Stromal cell of bone marrow (primary cell): ENCODE measurements at places on chromosomes 12 and 14.

GRCh38 chr12:46983959-46984841 lies 95.2 kb upstream of the PCED1B start:
- peak; percentile 21 for DNase-seq

GRCh38 chr14:96320605-96321004 lies 42.5 kb downstream of the ATG2B start:
- DNase-seq: no peak

DNA sequence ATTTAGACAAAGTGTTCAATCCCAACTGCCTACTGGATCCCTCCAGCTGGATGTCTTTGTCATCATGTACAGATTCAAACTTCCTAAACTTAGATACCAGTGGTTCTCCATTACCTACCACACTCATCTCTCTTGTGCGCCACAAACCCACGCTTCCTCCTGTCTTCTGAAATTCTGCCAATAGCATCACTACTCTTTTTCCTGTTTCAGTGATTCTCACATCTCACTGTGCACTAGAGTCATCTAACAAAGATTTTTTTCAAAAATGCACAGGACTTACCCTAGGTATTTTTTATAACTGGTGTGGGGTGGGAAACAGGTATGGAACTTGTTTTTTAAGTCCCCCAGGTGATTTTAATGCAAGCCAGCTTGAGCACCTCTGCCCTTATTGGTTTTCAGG lies 5.9 kb downstream of the PSMB5 start:
- no peak for DNase-seq

DNA sequence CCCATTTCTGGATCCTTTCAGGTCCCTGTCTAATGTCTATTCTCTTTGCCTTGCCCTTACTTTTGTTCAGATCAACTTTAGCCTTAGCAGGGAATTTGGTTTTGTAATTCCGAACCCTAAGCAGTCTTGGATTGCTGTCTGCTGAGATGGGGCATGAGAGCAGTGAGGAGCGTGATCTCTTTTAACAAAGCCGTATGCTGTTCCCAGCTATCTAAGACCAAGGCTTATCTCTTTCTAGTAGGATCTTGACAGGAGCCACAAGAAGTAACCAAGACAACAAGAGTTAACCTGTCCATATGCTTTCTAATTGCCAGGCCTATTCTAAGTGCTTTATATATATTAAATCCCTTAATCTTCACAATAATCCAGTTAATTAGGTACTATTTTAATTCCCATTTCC lies 4.5 kb upstream of the DHRS7 start:
- DNase-seq: no peak

DNA sequence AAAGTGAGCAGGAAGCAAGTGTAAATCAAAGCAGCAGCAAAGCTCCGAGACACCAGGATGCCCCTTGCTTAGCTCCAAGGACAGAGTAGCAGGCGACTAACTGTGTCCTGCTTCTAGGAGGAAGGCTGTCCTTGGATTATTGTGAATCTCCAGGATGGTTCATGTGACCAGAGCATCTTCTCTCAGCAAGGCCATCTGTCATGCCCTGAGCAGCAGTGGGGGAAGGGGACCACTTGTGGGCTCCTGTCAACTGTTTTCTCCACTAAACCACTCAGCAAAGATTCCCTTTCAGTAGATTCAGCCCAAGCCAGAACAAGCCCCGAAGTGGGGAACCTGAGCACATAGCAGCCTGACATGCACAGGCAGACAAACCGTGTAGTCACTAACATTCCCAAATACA lies 19.4 kb downstream of the MAP3K9 start:
- no peak for DNase-seq

DNA sequence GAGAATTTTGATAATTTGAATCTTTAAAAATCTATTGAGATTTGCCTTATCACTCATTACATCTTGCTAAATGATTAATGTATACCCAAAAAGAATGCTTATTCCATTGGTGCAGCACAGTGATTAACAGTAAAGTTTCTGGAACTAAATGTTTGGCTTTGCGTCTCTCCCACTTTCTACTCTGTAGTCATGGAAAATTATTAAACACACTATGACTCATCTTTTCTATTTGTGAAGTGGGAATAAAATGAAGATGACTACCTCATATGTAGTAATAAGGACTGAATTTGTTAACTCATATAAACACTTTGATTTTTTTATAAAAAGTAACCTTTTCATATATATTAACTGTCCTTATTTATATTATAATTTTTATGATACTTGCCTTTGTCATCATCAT lies 118.1 kb downstream of the RERGL start:
- peak; percentile 8 for DNase-seq

DNA sequence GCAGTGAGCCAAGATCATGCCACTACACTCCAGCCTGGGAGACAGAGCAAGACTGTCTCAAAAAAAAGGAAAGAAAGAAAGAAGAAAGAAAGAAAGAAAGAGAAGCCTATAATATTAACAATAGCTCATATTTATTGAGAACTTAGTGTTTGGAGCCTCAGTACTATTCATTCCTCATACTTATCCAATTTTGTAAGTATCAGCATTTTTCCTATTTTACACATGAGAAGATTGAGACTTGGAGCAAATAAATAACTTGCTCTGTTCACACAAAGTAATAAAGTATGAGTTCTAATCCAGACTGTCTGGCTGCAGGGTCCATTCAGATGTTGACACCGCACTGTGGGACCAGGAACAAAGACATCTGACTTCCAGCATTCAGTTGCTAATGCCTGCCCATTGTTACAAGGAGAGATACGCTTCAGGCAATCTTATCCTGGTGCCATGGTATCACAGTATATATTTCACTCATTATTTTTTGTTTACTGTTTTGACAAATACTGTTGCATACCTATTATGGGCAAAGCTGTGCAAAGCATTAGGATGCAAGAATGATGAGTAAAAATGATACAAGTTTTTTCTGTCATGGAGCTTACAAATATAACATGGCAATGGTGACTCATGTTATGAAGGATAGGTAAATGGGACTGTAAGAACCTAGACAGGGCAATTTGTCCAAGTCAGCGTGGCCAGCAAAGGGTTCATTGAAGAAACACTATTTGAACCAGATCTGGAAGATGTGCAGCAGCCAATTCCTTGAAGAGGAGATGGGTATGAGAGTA lies 21.4 kb upstream of the TMTC2 start:
- DNase-seq: no peak

- no peak for DNase-seq
These were observed 13.4 kb downstream of the CDK17 start for GRCh38 chr12:96386794-96387193.

- no peak for DNase-seq
These were observed 5.5 kb downstream of the PABPN1 start for GRCh38 chr14:23326491-23327332.

DNA sequence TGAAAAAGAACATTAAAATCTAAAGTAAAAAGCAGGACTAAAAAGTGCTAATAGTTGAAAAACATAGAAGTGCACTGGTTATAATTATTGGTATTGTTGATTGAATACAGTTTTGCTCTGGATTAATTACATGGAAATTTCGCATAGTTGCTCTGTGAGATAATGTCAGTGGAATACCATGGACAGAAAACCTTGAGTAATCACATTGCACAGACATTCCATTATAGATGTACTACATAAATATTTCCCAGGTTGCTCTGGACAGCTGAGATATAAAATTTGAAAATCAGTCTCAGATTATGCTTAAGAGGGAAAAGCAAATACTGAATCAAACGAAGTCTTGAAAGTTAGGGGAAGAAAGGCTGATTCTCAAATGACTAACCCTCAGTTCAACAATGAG lies 439.3 kb upstream of the FLRT2 start:
- DNase-seq: no peak

DNA sequence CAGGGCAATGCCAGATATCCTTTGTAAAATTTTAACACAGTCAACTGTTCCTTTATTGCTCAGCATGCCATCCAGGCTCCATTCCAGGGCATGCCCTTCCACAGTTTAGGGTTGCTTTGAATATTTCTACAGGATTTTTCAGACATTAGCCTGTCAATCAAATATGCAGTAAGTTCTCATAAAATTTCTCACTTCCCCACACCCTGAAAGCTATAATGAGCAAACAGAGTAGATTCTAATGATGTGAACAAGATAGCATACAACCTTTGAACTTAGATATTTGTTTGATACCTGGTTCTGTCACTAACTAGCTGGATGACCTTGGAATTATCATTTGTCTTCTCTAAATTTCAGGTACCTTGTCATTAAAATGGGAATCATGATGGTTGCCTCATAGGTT lies 251.2 kb downstream of the SYT1 start:
- no peak for DNase-seq

DNA sequence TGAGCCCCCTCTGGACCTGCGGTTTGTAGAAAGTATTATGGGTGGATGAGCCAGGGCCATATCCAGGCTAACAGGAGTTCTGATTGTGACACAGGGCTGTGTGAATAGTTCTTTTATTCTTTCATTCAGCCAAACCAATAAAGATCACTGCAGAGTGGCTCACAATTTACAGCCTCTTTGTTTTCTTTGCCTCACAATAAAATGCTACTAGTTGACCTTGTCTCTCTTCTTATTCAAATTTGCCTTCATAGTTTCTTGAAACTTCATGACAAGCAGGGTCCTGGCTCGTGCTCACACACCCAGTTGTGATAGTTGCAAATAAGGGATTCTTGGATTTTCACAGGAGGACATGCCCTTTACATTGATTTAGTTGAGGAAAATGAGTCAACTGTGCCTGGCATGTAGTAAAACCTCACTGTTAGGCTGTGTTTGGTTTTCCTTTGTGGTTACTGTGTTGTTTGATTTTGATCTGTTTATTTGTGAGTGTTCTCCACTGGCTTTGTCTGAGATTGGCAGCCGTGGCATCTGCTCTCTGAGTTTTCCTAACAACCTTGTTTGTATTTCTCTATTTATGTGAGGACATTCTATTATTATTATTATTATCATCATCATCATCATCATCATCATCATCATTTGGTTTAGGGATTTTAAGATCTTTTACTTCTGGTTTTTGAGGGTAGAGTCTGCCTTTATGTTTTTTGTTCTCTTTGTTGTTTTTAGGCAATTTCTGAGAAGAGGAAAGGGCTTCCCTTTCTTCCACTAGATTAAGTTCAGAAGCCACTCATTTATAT lies 2.7 kb upstream of the KRT6B start:
- no peak for DNase-seq

- no peak for DNase-seq
These were observed 11.1 kb upstream of the NPFF start for GRCh38 chr12:53518381-53518780.

DNA sequence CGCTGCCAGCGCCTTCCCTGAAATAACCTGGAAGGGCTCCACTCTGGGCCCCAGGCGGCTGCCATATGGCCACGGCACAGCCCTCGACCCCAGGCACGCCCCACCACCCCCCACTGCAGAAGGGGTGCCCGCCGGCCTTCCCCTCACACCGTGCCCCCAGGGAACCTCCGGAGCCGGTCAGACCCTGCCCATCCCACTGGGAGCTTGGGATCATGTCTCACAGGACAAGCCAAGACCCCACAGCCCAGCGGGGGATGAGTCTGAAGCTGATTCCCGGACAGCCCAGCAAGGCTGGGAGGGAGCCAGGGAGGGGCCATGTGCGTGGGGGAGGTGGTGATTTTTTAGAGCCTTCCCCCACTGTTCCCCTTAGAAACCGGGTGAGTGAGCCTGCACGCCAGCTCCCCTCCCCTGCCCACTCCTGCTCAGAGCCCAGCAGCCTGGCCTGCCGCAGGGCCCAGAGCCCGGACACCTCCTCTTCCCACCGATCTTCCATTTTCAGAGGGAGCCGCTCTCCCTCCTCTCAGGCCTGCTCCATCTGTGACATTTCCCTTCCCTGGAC lies 1.4 kb downstream of the RIMBP2 start:
- no peak for DNase-seq

DNA sequence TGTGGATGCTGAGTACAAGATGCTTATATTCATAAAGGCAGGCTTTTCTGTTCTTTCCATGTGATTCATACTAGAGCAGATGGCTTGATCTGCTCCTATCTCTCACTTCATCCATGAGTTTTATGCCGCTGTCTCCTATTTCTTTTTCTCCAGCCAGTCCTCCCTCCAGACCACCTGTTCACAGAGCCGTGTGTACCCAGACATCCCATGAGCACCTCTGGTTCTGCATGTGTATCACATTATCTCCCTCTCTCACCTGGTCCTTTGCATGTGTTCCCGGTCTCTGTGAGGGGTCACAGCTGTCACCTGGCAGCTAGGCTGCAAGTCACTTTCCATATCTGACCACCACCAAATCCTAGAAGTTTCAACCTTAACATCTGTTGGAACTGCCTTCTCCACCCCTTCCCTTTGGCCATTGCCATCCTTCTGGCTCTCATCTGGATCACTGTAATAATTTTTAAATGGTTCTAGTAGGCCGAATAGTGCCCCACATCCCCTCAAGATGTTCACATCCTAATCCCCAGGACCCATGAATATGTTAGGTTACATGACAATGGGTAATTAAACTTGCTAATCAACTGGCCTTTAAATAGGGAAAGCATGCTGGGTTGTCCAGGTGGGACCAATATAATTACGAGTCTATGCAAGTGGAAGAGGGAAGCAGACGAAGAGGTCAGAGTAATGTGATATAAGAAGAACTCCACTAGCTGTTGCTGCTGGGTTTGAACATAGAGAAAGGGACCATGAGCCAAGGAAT lies 168.1 kb downstream of the SNAPC1 start:
- DNase-seq: no peak

GRCh38 chr14:24162093-24162492 lies 1.0 kb downstream of the IRF9 start:
- DNase-seq: no peak

GRCh38 chr12:102680304-102680703 lies 199.9 kb upstream of the IGF1 start:
- DNase-seq: no peak

DNA sequence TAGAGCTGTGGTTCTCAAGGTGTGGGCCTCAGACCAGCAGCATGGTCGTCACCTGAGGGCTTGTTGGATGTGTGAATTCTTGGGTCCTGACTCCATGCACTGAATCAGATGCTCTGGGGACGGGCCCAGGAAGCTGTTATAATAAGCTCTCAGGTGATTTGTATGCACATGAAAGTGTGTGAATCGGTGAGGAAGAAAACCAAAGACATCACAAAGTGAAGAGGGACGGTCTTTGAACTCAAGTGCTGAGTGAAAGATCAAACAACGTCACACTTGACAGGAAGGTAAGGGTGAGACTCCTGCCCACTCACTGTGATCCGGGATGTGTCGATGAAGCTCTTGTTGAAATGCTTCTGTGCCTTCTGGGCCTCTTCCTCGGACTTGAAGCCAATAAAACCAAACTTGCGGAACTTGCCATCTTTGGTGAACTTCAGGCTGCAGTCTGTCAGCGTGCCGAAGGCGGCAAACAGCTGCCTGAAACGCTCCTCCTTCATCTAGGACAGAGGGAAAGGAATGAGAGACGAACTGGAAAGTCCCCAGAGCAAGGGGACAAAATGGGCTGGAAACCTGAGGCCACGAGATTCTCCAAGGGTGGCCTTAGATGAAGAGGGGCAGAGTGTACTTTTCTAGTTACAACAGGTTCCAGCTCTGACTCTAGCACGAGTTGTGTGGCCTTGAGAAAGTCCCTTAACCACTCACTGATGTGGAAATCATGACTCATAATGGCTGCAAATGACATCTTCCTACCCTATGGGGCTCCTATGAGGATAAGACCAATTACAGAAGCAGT lies 4.0 kb downstream of the RBM19 start:
- DNase-seq: peak; percentile 13

GRCh38 chr14:102920273-102920997 lies 2.0 kb upstream of the AMN start:
- DNase-seq: no peak
